Hematopoietic multipotent progenitor cell treated with erythropoietin and hydrocortisone succinate and interleukin-3 and kit ligand, for 15 days (in vitro differentiated cells): ENCODE measurements at places on chromosomes 4 and X.

DNA sequence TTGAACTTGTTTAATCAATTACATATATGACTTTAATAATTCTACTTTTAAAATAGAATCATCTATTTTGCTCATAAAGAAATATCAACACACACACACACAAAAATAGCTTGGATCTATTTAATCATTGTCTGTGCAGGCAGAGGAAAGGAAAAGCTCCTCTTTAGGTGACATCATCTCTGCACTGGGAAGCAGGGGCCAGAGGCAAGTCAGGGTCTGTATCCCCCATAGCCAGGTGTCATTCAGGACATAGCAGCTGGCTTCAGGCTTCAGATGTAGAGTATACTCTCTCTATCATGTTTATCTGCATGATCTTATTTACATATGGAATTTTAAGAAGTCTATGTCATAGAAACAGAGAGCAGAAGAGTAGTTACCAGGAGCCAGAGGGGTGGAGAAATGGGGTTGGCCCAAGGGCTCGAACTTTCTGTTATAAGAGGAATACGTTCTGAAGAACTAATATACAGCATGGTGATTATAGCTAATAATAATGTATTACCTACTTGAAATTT, 110.4 kb upstream of the LDB2 start:
- no peak for DNase-seq

- DNase-seq, result no peak
Measured at GRCh38 chrX:20515841-20516461, 249.2 kb upstream of the RPS6KA3 start.

DNA sequence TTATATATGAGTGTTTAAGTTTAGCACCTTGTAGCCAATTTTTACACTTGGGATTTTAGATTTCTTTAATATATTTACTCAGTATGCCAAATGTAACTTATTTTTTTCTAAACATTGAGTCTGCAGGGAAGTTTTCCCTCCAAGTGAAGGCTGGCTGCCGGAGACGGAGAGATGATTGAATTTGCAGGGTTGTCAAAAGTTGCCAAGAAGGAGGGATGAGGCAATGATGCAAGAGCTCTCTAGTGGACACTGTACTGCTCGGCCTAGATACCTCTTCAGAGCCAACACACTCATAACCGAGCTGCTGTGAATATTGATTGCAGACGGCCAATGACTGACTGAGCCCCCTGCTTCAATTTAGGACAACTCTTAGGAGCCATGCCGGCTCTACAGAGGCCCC, 318.6 kb upstream of the CASK start:
- no peak for DNase-seq

DNA sequence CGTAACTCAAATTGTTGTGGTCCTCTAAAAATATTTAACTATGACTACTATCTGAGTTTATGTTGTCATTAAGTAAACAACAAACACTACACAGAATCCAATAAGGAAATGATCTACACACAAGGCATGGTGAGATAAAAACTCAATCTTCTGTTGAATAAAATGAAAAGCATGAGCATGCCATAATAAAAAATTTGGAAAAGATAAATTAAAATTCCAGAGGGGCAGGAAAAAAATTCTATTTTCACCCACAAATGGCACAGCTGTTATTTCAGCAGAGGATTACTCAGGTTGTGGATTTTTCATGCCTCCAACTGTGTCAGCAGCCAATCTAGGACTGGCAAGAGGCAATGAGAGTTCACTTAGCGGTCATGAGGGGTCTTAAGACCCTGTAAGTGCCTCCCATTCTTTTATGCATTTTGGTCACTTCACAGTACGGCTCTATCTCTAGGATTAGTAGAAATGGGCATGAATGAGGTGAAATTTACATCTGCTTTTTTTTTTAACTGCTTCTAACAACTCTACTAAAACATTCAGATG, 639.8 kb upstream of the DIPK2B start:
- DNase-seq, result no peak

DNA sequence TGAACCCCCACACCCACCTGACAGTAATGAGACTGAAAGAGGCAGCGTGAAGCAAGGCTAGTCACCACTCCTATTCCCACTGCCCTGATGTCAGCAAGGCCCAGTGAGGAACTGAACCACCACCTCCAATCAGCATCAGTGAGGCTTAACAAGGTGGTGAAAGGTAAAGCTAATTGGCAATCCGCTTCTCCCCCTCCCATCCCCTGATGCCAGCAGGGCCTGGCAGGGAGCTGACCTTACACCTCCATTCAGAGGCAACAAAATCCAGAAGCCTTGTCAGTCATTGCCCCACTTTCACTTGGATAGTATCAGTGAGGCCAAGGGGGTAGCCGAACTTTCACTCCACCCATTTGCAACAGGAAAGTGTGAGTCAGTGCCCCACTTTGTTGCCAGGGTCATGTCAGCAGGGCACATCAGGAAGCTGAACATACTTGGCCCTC, 60.8 kb downstream of the AWAT2 start:
- DNase-seq, result no peak

- no peak for DNase-seq
Measured at GRCh38 chr4:20337261-20337664, 85.6 kb downstream of the SLIT2 start.

DNA sequence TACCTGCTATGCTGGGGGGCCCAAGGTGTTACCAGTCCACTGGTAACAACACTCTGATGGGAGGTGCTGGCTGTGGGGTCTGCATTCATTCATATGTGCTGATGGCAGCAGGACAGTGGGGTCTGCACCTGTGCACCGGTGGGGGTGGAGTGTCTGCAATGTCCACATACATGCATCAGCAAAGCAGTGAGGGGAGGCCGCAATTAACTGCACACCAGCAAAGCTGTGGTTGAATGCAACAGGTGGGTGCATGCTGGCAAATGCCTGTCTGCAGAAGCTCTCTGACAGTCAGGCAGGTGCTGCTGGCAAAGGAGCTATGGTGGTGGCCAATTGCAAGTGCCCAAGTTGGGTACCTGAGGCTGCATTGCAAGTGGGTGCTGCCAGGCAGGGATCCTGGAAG, 426.5 kb upstream of the FMR1 start:
- DNase-seq, result no peak

DNA sequence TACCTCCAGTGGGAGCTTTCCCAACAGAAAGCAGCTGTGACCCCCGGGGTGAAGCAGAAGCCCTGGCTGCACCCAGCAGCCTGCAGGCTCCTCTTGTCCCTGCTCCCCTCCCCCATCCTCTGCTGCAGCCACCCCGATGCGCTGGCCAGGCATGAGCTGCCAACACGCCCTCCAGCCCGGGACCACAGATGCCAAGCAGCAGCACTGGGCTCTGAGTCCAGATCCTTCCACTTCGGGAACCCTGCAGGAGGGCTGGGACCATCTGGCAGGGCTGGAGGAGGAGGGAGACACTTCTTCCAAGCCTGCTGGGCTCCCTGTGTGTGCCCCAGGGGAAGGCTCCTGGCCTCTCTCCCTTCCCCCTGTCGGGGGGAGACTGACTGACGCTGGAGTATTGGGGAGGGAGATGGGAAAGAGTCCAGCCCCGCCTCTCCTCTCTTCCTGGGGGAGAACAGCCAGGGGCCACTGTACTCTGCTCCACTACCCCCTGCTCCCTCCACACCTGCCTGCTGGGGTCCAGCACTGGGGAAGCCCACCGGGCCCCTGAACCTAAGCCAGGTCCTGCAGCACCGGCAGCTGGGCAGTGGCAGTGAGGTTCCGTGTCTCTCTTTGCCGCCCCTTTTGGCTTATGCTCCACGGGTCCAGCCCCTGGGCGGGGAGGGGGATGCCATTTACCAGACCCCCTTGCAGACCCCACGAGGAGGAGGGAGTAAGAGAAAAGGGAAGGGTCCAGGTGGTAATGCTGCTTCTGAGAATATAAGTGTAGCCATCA, 55.7 kb downstream of the PPP2R2C start:
- no peak for DNase-seq

DNA sequence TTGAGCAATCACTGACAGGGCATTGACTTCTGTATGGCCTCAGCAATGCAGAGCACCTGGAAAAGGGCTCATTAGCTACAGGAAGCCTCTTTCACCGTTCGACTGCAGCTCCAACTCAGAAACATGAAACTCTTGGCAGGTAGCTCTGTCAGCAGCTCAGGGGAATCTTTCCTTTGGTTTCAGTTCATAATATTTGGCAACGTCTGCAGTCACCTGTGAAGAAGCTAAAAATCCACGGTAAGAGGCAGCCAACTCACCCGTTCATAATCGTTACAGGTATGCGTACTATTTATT, 354.9 kb downstream of the CAMK2D start:
- DNase-seq, result no peak

DNA sequence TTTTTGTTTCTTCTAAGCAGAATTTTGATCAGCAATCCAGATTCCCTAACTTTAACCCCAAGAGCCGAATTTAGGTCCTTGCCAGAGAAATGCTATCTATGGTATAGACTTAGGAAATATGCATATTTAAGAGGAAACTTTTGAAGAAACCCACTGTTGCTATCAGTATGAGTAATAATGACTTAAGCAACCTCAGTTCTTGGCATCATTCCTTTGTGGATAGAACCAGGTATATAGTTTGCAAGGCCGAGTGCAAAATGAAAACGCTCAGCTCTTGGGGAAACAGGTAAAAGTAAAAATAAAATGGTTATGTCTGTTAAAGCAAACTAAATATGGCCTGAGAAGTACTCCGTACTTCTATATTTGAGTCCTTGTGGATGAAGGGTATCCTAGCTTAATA, 78.1 kb downstream of the ARSF start:
- DNase-seq, result no peak

DNA sequence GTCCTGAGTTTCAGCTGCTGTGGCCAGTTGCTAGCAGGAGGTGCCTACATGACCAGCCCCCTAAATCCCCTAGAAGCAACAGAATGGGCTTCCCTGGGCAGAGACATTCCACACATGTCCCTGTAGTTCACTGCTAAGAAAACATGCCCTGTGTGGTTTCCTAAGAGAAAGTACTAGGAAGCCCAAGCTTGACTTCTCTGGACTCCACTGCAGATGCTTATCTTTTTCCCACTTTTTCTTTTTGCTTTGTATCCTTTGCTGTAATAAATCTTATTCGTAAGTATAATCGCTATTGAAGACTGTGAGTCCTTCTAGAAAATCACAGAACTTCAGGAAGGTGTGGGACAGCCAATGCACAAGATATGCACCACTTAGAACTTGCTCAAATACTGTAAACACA, 15.6 kb downstream of the RPGR start:
- DNase-seq, result no peak

- peak; percentile 51 for DNase-seq
Measured at GRCh38 chr4:98688411-98689290, 30.2 kb upstream of the TSPAN5 start.

DNA sequence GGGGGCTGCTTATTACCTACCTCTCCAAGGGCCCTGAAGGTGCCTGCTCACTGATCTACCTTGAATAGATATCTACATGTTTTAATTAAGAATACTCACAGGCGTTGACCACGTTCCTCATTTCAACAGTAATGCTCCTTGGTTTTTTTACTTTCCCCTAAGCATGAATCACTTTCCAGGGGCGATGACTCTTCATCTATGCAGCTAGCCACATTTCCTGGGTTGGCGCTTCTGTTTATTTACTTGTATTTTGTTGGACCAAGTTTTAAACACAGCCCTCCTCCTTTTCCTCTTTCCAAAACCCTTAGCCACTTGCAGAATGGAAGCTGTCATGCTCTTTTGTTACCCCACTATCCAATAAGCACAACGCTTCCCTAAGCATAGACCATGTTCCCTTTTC, 50.8 kb downstream of the CBLL2 start:
- DNase-seq, result no peak

- DNase-seq, result no peak
Measured at GRCh38 chr4:116438981-116439729, 646.2 kb downstream of the TRAM1L1 start.
